ENCODE measurements at places on chromosomes 7 and 10.

DNA sequence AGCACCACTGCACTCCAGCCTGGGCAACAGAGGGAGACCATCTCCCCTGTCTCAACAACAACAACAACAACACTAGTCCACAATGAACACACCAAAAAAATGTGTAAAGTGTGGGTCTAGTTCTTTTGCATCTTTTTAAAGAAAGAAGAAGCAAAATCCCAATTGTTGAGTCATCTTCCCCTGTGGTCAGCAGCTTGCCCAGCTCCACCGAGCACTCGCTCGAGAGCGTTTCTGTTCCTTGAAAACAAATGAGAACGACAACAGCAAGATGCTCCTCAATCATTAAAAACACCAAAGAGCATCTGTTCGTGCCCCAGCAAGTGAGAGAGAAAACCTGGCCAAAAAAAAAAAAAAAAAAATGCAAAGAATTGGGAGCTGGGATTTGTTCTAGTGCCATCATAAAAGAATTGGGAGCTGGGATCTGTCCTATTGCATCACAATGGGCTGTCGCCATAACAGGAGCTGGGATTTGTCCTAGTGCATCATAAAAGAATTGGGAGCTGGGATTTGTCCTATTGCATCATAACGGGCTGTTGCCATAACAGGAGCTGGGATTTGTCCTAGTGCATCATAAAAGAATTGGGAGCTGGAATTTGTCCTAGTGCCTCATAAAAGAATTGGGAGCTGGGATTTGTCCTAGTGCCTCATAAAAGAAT, 118.1 kb downstream of the PTPRN2 start:
- no peak for DNase-seq

DNA sequence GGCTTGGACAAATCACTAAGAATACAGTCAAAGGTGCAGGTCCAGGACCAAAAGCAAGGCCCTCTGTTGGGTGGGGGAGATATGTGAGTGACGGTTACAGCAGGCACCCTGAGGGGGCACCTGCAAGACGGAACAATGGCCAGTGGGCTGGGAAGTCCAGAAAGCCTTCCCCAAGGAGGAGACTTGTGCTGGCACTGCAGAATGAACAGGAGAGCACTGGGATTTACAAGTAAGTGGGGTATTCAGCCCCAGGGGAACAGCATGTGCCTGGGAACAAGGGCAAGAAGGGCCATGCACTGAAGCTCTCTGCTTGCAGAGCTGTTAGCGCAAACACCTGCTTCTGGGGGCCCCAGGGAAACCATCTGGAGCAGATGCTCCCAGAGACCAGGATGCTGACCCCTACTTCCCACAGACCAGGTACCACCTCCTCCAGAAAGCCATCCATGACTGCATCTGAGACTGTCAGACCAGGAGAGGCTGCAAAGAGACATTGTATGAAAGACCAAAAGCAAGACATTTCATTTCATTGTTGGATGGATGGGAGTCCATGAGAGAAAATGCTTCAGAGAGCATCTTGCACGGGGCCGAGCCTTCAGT, 24.6 kb upstream of the ZMIZ1 start:
- no peak for DNase-seq

- DNase-seq = peak; percentile 39
Observed at GRCh38 chr7:8131694-8132605, 130.0 kb downstream of the ICA1 start.

- DNase-seq = no peak
Observed at GRCh38 chr10:119243967-119244366, 36.6 kb downstream of the GRK5 start.

DNA sequence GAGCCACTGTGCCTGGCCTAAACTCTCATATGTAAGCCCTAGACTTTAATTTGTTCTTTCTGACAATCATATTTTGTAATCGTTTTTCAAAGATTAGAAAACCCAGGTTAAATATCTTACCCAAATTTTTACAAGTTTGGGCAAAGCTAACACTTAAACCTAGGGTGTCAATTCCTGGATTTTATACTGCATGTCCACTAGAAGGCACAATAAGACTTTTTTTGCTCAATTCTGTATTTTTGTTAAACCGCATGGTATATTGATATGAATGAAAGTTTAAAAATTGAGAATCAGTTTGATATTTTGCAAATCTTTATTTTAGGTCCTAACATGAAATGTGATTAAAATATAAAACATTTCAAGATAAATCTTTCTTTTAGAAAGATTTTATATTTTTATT, 29.3 kb downstream of the DYNC2I1 start:
- peak; percentile 29 for DNase-seq

- DNase-seq = no peak
Observed at GRCh38 chr7:124323597-124323996, 290.7 kb upstream of the TMEM229A start.

DNA sequence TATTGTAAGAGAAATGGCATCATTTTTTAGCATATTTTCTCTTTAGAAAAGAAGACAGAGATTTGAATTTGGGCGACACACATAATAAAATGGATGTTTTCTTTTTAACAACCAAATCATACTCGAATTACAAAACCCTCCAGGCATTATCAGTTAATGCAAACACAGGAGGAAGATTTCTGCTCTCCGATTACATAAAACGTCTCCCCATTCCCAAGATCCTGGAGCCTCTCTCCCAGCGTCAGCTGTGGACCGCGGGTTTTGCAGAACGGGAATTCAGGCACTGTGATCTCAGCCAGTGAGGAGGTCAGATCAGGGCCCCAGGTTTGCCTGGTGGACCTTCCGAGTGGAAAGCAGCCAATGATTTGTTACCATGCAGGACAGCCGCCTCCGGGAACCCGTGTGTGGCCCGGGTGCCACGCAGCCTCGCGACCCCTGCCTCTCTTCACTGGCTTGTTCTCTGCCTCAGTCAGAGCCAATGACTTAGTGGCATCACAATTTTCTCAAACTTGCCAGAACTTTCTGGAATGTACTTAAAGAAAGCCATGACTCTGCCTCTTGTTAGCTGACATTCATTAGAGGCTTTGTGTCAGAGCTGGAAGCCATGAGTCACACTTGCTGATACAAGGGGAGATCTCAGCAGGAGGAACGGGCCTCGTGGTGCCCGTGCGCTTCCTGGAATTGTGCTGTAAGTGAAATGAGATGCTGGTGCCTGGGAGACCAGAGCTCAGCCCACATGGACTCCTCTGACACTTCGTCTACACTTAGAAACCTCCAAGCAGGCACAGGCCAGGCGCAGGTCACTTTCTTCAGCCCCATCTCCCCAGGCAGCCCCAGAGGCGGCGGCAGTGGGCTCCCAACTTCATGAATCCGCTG, 246.1 kb downstream of the KLF6 start:
- DNase-seq = no peak

DNA sequence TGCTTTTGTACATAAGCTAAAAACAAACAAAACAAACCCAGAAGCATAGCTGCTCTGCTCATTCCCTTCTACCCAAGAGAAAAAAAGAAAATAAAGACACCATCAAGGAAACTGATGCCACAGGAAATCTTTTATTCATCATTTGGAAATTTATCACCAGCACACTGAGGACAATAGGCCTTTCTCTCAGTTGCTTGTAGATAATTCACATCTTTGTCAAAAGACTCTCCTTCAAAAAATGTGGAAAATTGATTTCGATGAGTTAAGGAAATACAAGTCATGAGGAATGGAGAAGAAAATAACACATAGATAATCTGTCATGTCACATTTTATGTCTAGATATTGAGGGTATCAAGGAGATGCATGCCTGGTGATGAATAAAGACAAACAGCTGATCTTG, 53.5 kb downstream of the ZNF37A start:
- no peak for DNase-seq

- no peak for DNase-seq
Observed at GRCh38 chr10:54854389-54854788, 53.4 kb upstream of the PCDH15 start.

GRCh38 chr10:14312014-14312413, 18.7 kb downstream of the FRMD4A start:
- DNase-seq = no peak

DNA sequence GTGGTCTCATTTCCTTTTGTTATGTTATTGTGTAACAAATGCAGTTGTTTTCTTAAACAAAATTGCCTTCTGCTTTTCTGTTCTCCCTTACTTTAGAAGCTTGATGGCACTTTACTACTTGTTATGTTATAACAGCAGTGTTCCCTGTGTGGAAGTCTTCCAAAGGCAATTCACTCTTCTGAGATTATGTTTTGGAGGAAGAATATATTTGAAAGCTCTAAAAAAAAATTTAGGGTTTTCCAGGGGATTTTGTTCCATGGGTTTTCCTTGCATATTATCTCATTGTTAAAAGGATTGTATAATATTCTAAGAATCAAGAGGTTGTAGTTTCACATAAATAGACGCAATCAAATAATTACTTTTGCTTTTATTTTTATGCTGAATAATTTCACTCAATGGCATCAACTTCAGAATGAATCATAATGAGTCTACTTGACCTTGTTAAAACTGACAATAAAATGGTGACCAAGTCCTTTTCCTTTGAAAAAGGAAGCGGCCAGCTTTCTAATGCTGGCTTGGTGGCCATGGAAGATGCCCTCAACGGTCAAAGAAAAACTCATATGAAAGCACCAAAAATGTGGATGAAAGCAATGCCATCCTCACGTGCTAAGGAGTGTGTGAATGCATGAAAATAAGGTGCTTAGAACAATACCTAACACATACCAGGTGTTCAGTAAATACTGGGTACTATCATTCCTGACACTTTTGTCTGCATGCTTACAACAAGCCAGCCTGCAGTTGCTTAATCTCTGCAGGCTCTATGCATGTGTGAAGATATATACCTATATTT, 92.4 kb upstream of the KLF6 start:
- peak; percentile 33 for DNase-seq

DNA sequence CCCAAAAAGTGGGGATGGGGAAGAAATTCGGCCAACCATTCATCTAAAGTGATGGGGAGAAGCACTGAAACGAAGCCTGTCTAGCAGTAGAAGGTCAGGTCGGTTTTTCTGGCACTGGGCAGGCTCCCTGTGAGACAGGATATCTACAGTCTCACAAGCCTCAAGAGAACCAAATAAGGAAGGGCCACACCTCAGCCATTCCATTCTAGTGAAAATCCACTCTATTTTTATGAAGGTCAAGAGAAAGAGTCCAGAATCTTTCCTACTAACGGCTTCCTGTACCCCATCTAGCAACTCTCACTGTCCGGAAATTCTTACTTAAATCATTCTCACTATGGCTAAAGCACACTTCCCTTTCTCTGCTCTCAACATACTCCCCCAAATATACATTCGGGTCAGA, 267.1 kb downstream of the PRPF18 start:
- no peak for DNase-seq

- DNase-seq = peak; percentile 93
Observed at GRCh38 chr10:73991884-73992245, 6.1 kb upstream of the VCL start.

DNA sequence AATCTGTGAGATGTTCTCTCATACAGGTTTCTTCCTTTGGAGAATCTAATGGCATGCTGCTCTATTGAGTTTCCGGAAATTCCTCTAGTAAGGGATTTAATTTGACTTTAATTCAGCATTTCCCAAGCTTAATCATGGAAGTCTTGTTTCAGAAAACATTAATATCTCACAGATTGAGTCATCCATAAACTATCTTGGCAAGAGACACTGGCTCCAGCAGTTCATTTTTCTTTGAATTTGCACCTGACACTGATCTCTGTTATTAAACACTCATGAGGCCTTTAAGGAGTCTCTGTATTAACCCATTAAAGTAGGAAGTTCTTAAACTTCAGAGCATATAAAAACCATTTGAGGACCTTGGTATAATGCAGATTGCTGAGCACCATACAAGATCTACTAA, 3.6 kb upstream of the ITGB8 start:
- no peak for DNase-seq

DNA sequence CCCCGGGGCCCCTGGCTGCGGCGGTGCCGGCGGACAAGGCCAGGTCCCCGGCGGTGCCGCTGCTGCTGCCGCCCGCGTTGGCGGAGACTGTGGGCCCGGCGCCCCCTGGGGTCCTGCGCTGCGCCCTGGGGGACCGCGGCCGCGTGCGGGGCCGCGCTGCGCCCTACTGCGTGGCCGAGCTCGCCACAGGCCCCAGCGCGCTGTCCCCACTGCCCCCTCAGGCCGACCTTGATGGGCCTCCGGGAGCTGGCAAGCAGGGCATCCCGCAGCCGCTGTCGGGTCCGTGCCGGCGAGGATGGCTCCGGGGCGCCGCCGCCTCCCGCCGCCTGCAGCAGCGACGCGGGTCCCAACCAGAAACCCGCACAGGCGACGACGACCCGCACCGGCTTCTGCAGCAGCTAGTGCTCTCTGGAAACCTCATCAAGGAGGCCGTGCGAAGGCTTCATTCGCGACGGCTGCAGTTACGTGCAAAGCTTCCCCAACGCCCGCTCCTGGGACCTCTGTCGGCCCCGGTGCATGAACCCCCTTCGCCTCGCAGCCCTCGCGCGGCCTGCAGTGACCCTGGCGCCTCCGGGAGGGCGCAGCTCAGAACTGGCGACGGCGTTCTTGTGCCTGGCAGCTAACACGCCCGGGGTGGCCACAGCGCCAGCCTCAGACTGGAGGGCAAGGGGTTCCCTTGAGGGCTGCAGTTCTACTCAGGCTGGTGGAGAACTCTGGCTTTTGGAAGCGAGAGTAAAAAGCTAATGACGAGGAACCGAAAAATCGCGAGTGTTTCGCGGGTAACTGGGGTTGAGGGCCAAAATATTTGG, 804 bp downstream of the FRAT1 start:
- peak; percentile 75 for DNase-seq

- DNase-seq = no peak
Observed at GRCh38 chr7:124255041-124255655, 222.3 kb upstream of the TMEM229A start.

DNA sequence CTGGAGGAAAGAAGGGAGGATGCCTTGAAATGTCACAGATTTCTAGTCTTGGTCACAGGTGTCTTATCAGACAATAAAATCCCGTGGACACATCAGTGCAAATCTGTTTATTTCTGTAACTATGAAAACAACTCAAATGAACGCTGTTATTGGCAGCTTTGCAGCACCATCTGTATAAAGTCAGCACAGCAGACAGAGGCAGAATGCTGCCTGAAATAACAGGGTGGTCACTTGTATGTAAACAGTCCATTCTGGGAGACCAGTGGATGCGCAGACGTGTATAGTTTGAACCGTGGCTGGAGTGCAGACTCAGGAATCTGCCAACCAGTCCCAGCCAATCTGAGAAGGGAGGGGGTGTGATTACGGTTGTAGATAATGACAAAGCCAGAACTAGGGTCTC, 54.8 kb downstream of the SEC23IP start:
- no peak for DNase-seq

DNA sequence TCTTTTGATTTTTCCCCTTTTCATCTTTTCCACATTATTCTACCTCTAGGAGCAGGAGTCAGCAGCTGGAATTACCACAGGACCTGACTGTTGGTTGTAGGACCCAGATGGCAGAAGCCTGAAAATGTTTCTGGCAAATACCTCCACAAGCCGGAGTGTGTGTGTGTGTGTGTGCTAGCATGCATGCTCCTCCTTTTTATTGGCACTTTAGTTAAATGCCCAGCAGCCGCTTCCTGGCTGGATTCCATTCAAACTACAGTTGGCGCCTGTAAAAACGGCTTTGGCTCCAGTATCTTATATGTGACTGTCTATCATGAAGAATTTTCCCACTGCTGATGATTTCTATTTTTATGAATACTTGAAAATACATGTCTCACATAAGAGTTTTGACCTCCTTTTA, 319.7 kb upstream of the SP4 start:
- no peak for DNase-seq
